Iris pigment epithelial cell (primary cell): ENCODE measurements at places on chromosomes 16 and 17.
A peak's percentile ranks its signal among the peaks of the same experiment; 100 is the strongest.

DNA sequence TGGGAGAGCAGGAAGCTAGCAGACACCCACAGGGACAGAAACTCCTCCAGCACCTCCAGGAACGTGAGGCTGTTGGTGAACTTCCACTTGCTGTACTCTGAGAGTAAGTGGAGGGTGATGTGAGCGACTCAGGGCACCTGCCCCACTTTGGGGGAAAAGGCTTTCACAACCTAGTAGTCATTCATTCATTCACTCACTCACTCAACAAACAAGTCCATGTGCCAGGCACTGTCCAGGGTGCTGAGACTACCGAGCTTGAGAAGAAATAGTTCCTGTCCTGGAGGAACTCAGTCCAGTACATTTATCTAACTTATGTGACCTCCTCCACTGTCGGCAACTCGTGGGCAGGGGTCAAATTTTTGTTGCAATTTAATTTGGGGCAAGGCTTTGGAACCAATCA is 26.6 kb downstream of the LGALS9 start:
- DNase-seq, result peak; percentile 34

- peak; percentile 47 for DNase-seq
Measured at GRCh38 chr16:9099131-9099625, 7.7 kb downstream of the HAPSTR1 start.

DNA sequence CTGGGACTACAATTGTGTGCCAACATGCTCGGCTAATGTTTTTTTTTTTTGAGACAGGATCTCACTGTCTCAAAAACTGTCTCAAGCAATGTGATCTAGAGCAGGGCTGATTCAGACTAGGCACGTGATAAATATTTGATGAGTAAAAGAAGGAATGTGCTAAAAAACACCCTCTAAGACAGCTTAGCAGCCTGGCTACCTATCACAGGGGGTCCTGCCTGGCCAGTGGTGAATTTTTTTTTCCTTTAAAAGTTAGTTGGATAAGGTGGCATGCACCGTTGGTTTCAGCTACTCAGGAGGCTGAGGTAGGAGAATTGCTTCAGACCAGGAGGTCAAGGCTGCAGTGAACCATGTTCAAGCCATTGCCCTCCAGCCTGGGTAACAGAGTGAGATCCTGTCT is 14.8 kb upstream of the GPATCH8 start:
- DNase-seq, result peak; percentile 63

GRCh38 chr17:21213638-21214014 is 335 bp downstream of the TMEM11 start:
- DNase-seq, result peak; percentile 35

GRCh38 chr17:9666461-9667050 is 21.2 kb downstream of the USP43 start:
- DNase-seq, result no peak

DNA sequence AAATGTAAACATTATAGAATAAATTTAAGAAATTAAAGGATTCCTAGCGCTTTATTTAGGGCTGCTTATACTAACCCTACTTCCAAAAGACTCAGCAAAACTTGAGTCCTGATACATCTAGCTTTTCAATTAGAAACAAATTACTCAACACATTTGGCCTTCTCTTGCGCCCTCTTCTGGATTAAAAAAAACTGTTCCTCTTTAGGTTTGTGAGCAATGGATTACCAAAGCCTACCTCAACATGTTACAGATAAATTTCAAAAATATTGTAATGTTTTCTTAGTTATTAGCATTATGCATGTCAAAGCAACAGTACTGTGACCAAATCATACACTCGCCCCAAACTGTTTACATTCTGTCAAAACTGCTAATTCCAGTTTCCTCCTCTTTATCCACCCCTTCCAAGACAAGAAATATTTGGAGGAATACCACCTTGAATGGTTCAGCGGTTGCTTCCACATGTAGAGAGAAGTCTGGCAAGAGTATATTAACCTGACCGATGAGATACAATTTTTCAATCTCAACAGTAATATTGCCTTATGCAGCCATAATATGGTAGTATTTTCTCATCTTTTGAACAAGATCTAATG is 2.7 kb downstream of the NUFIP2 start:
- DNase-seq, result peak; percentile 72

DNA sequence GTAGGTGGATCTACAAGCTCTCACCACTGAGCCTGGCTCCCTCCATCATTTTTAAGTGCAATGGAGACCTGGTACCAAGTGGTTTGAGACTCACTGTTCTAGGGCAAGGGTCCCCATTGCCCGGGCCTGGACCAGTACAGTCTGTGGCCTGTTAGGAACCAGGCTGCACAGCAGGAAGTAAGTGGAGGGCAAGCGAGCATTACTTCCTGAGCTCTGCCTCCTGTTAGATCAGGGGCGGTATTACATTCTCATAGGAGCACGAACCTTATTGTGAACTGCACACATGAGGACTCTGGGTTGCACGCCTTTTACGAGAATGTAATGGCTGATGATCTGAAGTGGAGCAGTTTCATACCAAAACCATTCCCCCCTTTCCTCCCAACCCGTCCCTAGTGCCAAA is 6.8 kb upstream of the ZNF594 start:
- DNase-seq, result no peak

- no peak for DNase-seq
Measured at GRCh38 chr17:82440991-82441627, 9.4 kb downstream of the CYBC1 start.

DNA sequence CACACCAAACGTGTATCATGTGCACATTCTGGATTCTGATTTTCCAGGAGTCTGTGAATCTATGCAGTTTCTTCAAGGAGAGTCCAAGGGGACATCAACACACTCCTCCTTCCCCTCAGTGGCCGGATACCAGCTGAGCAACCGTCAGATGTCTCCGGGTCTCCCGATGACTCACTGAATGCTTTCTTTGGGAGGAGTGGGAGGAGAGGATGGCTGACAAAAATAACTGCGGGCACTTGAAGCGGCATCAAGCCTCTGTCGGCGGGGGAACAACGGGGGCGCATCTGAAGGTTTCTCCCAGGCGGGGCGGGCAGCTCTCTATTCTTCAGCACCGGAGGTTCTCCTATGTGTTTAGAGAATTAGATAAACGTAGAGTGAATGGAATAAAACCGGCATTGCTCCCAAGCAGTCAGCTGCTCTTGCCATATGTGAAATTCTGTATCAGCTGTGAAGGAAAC is 24.6 kb upstream of the LRRC75A start:
- DNase-seq, result peak; percentile 65

DNA sequence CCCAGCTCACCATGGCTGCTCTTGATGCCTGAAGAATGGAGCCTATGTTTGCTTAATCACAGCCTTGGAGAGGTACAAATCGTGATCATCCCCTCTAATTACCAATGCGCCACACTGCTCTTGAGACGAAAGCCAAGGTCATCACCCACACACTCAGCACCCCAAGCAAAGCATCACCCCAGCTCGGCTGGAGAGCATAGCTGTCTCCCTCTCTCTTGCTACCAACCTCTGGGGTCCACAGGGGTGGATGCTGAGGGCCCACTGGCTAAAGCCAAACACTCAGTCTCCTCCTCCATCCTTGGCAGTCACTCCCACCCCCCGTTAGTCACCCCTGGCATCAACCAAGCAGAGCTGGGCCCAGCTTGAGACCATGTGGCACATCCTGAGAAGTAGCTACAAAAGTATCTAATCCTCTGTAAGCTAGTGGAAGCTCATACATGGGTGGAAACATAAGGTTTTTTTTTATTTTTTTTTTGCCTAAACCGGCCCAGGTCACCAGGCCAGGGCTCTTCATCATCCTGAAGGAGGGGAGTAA is 44.8 kb downstream of the PIMREG start:
- DNase-seq, result no peak

- no peak for DNase-seq
Measured at GRCh38 chr16:72191551-72191950, 19.6 kb upstream of the PMFBP1 start.

DNA sequence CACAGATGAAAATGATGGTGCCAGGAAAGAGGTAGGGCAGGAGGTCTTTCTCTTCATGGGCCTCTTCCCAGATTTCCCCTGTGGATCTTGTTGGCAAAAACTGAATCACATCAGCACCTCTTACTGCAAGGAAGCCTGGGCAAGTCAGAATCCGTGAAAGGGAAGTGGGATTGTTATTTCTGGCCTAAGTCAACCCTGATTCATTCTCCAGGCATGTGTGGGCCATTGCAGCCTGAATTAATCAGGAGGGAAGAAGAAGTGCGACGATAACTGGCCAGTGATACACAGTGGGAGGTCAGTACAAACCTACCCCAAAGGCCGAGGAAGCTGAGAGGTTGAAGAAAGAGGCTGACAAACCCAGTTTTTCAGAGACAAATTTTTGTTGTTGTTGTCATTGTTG is 17.9 kb upstream of the NSMCE1 start:
- peak; percentile 95 for DNase-seq

GRCh38 chr16:81473066-81473488 is 28.5 kb downstream of the CMIP start:
- no peak for DNase-seq

DNA sequence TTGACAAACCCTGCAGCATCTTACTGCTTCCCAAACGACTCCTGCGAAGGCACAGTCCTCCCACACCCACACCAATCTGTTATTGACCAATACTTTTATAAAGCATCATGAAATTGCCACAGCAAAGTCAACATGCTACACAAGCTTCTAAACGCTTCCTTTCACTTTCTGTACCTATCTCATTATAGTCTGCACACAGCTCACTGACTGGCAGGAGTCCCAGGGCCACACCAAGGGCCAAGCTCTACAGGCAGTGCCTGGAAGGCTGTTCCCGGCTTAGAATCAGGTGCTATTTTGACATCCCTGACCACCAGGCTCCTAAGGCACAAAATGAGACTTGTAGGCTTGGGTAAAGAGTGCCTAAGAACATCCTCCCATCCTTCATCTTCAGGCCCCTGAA is 39.5 kb downstream of the USP7 start:
- DNase-seq, result peak; percentile 32
